NCI-H1048 (cell line): ENCODE measurements at places on chromosomes 4 and X.

- DNase-seq = no peak
Measured at GRCh38 chr4:40617872-40618271, 11.8 kb downstream of the RBM47 start.

GRCh38 chr4:23337292-23337691, 552.6 kb downstream of the PPARGC1A start:
- no peak for DNase-seq

GRCh38 chr4:177283167-177283566, 26.5 kb upstream of the NEIL3 start:
- no peak for DNase-seq

DNA sequence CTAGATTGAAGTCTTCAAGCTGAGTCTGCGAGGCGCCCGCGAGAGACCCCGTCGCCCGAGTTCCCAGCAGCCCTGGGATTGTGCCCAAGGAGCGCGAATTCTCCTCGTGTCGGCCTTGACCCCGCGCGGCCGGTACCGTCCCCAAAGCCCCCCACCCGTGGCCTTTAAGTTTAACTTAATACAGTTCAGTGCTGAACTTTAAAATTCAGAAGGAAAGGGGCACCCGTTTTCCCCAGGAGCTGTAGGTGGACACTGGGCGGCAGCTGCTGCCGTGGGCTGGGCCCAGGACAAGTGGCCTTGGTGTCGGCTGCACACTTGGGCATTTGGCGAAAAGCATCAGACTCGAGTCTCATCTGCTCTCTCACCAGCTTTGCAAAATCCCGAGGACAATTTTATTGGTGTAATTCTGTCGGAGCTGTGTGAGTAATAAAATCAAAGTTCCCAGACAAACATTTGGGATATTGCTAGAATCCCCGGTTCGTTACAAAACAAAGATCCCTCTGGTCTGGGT, 634 bp downstream of the CWH43 start:
- no peak for DNase-seq

DNA sequence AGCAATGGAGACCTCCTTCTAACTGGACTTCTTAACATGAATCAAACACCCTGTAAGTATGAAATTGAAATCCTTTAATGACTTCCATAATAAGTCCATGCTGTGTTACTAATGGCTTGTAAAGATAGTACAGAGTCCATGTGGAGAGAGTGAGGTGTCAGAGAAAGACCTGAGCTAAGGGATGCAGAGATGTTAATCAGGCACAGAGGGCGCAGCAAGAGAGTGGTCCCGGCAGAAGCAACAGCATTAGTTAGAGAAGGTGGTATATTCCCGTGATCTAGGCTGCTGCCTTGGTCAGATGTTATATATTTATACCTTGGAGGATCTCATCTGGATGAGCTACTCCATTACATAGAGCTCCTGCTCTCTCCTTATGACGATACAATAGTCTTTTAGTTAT, 295.3 kb downstream of the LDB2 start:
- no peak for DNase-seq

DNA sequence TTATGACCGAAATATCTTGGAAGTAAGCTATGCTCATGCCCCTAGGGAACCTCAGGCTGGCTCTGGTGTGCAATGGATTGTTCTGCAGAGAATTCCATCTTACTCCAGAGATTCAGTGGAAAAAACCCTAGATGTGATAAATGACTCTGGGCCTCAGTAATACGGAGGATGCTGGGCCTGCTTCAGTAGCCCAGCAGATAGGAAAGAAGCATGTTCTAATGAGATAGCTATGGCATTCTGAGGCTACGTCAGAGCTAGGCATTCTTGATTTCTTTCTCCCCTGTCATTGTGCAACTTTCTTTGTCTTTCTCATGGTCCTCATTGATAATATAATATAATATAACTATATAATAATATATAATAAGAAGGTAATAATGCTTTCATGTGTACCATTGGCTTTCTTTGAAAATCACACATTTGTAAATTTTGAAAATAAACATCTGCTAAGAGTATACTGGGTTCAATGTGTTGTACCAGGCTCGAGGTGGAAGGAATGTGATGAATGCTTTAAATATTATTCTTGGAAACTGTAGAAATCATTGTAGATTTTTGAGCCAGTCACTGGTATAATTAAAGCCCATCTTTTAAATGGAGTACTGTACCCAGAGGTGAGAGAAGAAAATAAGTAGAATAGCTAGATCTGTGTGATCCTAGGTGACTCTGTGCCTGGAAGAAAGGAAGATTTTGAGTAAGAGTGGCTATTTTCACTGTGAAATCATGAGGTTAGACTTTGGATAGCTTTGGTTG, 152.0 kb downstream of the IL15 start:
- DNase-seq = no peak

- no peak for DNase-seq
Measured at GRCh38 chr4:2378898-2379297, 39.5 kb downstream of the ZFYVE28 start.

DNA sequence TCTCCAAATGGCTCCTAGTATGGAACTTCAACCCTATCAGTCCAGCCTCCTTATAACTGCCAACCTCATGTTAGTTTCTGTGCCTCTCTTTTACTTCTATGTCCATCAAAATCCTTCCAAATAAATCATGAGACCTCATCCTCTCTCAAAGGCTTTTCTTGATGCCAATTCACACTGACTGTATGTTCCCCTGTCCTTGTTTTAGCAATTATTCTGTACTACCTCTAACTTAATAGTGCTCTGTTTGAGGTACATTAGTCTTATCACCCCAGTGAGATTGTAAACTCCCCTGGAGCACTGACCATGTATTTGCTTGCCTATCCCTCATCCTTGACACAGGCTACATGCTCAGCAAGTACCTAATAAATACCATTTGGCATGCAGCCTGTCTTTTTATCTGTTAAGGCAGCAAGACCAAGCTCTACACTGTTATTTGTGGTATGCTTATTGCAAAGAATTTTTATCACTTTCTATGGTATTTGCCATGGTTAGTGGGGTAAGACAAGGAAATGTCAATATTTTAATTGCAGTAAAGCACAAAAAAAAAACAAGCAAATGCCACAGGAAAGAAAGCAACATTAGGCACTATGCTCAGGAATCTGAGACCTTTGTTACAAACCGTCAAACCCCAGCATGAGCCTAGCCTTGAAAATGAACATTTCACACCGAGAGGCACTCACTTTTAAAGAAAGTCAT, 119.2 kb downstream of the SMARCA1 start:
- DNase-seq = no peak

DNA sequence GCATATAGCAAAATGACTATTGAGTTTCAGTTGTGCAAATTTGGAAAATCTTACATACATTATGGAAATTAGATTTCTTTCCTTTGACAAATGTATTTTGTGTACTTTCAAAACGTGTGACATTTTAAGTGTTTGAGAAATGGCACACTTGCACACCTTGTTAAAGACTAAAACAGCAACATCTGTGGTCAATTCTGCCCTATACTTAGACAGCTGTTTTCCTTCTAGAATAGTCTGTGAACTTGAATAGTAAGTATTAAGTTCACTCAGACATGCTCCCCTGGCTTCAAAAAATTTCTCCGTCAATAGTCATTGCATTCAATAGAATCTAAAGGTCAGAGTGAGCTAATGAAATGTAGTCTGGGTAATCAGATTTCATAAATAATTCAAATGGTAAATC, 21.7 kb upstream of the TBC1D9 start:
- DNase-seq = no peak

DNA sequence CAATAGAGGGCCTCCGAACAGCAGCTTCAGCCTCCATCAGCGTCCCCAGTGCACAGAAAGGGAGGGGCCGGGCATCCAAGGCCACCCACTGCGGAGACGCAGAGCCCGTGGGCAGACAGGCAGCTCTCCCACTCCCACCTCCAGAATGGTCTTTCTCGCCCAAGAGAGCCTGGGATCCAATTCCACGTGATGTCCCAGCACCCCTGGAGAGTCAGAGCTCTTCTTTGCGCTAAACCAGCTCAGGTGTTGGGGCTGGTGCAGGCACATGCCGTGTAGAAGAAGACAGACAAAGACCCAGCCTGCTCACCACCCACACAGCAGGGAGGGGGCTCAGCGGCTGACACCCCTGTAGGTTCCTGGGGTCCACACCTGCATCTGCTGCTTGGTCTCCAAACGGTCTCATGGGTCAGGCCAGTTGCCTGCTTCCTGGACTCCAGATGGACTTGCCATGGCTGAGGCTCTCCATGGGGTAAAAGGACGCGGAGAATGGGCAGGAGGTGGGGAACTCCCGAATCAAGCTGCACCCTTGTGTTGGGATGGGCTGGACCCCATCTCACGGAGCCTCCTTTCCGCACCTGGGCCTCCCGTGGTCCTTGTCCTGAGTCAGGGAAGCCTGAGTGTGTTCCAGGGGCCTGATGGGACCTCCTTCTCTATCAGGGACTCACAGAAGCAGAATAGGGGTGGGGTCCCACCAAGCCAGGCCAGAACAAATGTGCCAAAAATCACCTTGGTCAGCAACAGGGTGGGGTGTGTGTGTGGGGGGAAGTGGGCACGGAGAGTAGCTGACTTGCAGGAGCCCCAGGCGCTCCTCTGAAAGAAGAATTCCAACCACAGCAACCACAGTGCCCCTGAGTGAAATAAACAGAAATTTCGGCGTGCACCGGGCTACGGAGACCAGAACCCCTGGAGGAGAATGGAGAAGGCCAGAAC, 11.6 kb upstream of the ASMTL start:
- DNase-seq = no peak

- DNase-seq = no peak
Measured at GRCh38 chr4:41339812-41340809, 83.4 kb downstream of the UCHL1 start.

DNA sequence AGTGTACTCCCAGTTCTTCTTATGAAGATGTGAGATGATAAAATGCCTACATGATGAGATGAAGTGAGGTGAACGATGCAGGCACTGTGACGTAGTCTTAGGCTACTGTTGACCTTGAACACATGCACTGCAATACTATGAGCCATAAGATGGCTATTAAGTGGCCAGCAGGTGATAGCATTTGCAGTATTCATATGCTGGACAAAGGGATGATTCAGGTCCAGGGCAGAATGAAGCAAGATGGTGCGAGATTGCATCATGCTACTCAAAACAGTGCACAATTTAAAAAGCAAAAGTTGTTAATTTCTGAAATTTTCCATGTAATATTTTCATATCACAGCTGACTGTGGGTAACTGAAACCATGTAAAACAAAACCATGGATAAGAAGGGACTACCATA, 781.4 kb downstream of the PCDH18 start:
- DNase-seq = no peak

- DNase-seq = no peak
Measured at GRCh38 chrX:135087867-135088266, 32.5 kb downstream of the ETDB start.

- no peak for DNase-seq
Measured at GRCh38 chrX:94204524-94204923, 530.5 kb downstream of the FAM133A start.

DNA sequence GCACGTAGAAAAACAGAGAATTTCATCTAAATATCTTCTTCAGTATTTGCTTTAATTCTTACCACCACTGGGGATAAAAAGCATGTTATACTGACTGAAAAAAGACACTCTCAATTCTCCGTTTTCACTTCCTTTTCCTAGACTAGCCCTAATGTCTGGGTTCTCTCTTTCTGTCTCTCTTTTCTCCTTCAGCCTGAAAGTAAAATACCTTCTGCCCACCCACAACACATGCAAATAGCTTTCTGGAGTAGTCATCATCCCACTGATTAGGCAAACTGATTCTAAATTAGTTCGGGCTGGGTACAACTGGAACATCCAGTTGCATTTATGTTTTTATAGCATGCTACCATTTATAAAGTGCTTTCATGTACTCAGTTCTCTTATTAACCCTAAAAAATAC, 142.4 kb upstream of the ANKRD50 start:
- no peak for DNase-seq

DNA sequence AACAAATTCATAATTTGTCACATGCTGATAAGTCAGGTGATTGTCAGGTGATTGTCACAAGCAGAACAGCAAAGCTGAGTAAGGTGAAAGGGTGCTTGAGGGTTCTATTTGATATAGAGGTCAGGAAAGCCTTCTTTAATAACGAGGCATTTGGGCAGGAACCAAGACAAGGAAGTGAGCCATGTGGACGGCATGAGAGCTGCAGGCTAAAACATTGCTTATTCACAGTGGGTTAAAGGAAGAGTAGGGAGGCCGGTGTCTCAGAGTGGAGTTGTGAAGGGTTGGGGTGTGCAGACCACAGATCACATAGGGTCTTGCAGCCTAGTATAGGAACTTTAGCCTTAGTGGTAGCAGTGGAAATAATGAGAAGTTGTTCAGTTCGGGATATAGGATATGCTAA, 31.3 kb upstream of the CYP2U1 start:
- no peak for DNase-seq

GRCh38 chr4:72975488-72975784, 94.1 kb downstream of the COX18 start:
- DNase-seq = no peak

DNA sequence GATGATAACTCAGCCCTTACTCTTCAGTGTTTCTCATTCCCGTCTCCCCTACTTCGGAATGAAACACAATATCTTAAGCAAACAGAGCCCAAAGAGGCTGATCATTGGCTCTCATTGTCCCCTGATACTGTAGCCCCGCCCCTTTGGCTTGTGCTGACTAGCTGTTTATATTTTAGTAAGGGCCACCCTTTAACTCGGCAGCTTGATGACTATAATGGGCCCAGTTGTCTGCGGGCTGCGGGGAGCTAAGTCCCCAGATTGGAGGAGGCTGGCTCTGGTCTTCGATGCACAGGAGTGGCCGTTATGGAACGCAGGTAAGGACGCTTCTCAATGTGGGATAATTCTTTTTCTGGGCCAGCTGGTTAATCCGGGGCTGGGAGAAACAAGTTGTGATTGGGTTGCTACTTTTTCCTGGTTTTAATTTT, at the start of gene TRIM2:
Gene TRIM2, plus strand, starts transcription at position 197 of the 425 bp plus-strand sequence. Its CDS starts 88 bp downstream, at position 285.
- peak; percentile 87 for DNase-seq

- DNase-seq = peak; percentile 35
Measured at GRCh38 chr4:184385705-184386141, 88.6 kb downstream of the IRF2 start.

DNA sequence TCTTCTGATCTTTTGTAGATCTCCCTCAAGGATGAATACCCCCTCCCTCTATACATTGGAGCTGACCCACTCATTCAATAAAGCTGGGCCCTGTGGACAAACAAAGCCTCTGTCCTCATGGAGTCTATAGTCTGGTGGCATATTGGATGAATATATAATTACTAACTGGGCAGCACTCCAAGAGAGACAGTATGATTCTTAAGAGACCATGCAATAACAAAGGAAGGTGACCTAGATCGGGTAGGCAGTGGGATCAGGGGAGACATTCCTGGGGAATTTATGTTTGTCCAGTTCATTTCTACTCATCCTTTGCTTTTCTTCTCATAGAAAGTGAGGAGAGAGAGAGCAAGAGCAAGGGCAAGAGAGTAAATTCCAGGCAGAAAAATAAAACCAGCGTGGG, 23.5 kb upstream of the CXCL13 start:
- DNase-seq = no peak

DNA sequence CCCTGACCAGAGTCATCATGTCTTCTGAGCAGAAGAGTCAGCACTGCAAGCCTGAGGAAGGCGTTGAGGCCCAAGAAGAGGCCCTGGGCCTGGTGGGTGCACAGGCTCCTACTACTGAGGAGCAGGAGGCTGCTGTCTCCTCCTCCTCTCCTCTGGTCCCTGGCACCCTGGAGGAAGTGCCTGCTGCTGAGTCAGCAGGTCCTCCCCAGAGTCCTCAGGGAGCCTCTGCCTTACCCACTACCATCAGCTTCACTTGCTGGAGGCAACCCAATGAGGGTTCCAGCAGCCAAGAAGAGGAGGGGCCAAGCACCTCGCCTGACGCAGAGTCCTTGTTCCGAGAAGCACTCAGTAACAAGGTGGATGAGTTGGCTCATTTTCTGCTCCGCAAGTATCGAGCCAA, 11.0 kb downstream of the MAGEA4 start:
- DNase-seq = no peak

GRCh38 chr4:56863441-56864139, 42.1 kb upstream of the SPINK2 start:
- DNase-seq = no peak
